Progenitor cell of endocrine pancreas (in vitro differentiated cells): ENCODE measurements at places on chromosomes 1 and 21.

GRCh38 chr1:178344513-178345091 is 152.2 kb downstream of the CLEC20A start:
- DNase-seq: no peak

GRCh38 chr1:53131590-53131938 is 10.9 kb downstream of the SLC1A7 start:
- no peak for DNase-seq

- DNase-seq: no peak
Measured at GRCh38 chr1:46687093-46687659, 15.5 kb downstream of the TEX38 start.

GRCh38 chr21:35280231-35280630 is 231.1 kb upstream of the RUNX1 start:
- no peak for DNase-seq

DNA sequence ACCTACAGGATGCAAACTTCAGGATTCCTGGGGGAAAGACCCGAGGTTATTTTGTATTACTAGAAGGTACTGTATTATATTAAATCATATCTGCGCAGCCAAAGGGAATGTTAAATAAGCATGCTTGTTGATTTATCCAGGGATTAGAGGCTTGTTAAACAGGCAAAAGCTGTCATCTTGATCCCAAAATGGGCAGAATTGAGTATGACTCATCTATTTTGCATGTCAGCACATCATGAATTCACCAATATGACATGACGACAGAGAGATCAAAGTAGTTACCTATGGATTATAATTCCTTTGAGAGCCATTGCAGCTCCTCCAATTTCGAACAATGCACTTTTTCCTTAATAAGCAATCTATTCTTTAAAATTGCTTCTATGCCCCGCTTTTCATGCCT is 66.1 kb downstream of the TBX15 start:
- no peak for DNase-seq

DNA sequence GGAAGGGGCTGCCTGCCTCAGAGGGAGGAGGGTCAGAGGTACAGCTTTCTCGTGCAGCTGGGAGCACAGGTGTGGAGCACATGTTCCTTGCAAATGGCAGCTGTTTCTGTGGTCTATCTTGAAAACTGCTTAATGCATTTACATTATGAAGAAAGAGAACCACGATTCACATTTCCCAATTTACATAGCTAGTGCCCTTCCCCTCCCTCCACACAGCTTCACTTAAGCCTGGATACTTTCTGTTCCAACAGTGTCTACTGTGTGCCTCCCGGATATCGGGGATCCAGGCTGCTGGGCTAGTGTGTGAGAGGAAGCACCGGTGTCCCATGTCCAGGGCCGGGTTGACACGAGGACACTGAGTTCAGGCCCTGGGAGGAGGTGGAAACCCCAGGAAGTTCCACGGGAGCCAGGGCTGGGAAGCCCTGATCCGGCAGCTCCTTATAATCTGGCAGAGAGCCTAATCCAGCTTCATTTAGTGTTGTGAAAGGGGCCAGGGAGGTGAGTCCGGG is 31.6 kb downstream of the TMCC2 start:
- DNase-seq: no peak

- DNase-seq: peak; percentile 20
Measured at GRCh38 chr1:184036517-184036949, 995 bp downstream of the COLGALT2 start.

DNA sequence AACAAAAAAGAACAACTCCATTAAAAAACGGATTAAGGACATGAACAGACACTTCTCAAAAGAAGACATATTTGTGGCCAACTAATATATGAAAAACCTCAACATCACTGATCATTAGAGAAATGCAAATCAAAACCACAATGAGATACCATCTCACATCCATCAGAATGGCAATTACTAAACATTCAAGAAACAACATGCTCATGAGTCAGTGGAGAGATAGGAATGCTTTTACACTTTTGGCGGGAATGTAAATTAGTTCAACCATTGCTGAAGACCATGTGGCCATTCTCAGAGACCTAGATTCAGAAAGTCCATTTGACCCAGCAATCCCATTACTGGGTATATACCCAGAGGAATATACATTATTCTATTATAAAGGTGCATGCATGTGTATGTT is 1442.6 kb upstream of the B3GALT2 start:
- no peak for DNase-seq

DNA sequence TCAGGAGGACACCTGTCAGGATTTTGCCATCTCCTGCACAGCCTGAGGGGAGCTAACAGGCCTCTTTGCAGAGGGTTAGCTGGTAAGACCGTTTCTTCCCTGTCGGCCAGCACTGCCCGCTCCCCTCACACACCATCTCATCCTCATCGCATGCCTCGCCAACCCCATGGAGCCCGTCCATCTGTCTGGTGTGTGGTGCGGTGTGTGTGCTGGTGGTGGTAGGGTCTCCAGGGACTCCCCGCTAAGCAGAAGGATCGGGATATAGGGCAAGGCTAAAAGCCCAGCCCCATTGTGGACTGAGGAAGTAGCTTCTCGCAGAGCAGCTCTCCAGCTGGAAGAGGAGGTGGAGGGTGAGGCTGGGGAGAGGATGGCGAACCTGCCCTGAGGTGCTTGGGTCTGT is 6.8 kb upstream of the SFN start:
- DNase-seq: no peak

- DNase-seq: no peak
Measured at GRCh38 chr1:186210258-186210657, 164.8 kb downstream of the TPR start.

DNA sequence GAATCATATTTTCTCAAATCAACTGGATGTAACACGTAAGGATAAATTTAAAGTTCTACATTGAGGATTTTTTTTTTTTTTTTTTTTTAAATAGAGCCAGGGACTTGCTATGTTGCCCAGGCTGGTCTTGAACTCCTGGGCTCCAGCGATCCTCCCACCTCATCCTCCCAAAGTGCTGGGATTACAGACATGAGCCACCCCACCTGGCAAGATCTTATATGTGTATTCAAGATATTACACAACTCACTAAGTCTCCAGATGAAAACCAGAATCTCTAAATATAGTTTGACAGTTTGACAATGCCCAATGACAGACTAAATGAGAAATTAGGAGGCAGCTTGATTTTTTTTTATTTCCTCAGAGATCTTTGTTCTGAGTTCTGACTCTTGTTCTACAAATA is 6.8 kb downstream of the YY1AP1 start:
- no peak for DNase-seq

GRCh38 chr1:5308249-5308648 is 653.8 kb downstream of the AJAP1 start:
- no peak for DNase-seq

DNA sequence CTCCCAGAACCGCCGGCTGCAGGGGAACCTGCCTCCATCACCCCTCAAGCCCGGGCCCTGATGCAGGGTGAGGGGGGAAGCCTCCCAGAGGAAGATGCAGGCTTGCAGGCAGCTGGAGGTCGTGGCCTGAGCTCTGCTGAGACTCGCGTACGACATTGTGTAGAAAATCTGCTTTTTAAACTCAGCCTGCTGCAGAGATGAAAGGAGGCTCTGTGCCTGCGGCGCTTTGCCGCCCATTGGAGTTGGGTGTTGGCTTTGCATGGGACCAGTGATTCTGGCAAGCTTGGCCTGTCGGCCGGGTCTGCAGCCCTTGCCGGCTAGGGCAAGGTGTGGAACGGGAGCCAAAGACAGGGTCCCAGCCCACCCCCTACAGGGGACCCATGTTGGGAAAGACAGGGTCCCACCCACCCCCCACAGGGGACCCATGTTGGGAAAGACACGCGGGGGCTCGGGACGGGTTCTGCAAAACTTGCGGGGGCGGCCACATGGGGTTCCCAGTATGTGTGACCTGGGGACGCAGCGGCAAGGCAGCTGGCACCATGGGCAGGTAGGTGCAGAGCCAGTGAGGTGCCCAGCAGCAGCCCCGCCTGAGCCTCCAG is 55.6 kb downstream of the SLX9 start:
- DNase-seq: no peak

GRCh38 chr1:224333939-224334786 is 4.2 kb upstream of the NVL start:
- no peak for DNase-seq

DNA sequence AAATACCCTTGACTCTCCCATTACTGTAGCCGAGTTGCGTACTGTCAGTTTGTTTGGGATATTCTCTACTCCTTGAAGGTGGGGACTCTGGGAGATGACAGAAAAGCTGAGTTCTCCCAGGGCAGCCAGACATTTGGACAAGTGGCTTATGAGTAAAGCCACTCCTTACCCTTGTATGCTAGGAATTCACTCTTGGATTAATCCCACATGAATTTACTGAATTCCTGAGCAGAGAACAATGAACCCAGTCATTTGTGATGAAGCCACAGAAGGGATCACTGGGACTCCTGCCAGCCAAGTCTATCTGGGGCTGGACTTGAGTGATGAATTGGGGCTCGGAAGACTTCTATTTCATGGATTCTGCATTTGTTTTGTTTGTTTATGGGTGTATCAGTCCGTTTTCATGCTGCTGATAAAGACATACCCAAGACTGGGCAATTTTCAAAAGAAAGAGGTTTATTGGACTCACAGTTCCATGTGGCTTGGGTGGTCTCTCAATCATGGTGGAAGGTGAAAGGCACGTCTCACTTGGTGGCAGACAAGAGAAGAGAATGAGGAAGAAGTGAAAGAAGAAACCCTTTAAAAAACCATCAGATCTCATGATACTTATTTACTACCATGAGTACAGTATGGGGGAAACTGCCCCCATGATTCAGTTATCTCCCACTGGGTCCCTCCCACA is 25.1 kb downstream of the C1orf116 start:
- DNase-seq: no peak

GRCh38 chr1:42114229-42114628 is 39.0 kb upstream of the GUCA2B start:
- no peak for DNase-seq

GRCh38 chr1:221439008-221439746 is 302.7 kb downstream of the DUSP10 start:
- DNase-seq: no peak

DNA sequence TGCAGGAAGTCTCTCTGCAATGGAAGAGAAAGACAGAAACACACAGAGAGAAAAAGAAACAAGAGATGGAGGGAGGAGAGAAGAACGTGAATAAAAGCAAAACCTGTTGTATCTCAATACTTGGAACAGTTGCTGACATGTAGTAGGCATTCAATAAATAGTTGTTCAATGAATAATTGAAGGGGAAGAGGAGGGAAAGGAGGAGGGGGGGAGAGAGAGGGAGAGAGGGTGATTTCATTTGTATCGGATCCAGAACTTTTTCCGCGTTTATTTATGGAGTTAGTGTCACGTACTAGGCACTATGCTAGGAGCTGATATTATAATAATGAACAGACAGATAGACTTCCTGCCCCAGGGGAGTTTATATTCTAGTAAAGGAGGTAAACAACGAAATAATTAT is 144.1 kb downstream of the OMA1 start:
- DNase-seq: no peak

DNA sequence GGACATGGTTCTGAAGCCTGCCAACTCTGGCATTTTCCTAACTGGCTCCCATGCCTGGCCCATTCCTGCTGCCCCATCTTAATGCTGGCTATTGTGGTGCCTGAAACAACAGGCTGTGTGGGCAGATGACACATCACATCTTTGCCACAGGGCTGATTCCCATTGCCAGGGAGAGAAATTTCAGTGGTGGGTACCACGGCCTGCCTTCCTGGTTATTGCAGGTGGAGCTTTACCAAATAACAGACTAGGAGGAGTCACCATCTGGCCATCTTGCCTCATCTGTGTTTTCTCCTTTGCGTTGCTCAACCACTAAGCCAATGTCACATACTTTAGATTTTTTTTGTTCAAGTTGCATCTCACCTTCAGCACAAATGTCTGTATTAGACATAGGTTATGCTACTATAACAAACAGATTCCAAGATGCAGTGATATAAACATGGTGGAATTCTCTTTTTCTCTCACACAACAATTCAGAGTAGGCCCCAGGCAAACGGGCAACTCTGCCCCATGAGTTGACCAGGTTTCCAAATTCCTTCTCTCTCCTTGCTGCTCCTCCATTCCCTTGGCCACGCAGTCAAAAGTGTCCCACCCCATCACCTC is 14.1 kb downstream of the CDA start:
- DNase-seq: no peak

DNA sequence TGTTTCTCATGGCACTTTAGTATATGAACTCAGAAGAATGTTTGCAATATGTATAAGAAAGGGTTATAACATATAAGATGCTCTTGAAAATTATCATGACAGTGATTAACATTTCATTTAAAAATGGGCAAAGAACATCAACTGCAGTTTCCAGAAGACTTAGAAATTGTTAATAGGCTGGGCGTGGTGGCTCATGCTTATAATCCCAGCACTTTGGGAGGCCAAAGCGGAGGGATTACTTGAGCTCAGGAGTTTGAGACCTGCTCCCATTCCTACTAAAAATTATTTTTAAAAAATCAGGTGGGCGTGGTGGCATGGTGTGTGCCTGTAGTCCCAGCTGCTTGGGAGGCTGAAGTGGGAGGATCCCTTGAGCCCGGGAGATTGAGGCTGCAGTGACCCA is 23.1 kb downstream of the MTF2 start:
- DNase-seq: no peak

- DNase-seq: no peak
Measured at GRCh38 chr1:160727316-160727640, 11.8 kb upstream of the SLAMF7 start.

- no peak for DNase-seq
Measured at GRCh38 chr1:38217316-38217715, 170.7 kb upstream of the POU3F1 start.

DNA sequence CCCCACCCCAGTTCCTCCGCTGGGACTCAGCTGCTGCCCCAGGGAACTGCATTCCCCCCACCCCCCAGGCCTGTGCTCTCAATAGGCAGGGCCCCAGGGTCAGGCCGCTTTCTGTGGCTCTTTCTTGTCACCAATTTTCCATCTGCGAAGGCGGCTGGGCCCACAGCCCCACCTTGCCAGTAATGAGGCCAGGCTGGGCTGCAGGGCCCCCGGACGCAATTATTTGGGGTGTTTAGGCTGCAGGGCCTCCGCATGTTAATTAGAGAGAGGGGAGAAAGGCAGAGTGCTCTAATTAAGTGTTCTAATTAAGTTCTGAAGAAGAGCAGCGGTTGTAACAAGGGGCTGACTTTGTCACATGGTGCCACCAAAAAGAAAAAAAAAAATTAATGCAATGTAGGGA is 71.8 kb downstream of the EPHB2 start:
- DNase-seq: no peak

GRCh38 chr1:9836632-9836960 is 12.8 kb upstream of the CLSTN1 start:
- DNase-seq: no peak

DNA sequence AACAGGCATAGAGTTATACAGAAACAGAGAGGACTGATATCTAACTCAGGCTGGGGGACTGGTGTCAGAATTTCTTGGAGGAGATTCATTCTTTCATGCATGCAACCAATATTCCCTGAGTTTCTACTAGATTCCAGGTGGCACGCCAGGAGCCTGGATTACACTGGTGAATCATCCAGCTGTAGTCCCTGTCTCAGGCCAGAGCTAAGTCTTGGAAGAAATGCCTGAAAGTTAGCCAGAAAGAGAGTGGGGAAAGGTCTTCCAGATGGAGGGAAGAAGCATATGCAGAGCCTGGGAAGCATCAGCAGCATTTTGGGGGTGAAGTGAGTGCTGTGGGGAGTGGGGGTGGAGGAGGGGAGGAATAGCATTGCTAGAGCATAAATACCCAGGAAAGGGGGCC is 239.1 kb downstream of the OMA1 start:
- no peak for DNase-seq

- DNase-seq: no peak
Measured at GRCh38 chr1:244381878-244382565, 69.7 kb downstream of the ADSS2 start.
